Femur (tissue), 1 donor: ENCODE measurements at places on chromosomes 3 and 15.
A peak's percentile ranks its signal among the peaks of the same experiment; 100 is the strongest.

DNA sequence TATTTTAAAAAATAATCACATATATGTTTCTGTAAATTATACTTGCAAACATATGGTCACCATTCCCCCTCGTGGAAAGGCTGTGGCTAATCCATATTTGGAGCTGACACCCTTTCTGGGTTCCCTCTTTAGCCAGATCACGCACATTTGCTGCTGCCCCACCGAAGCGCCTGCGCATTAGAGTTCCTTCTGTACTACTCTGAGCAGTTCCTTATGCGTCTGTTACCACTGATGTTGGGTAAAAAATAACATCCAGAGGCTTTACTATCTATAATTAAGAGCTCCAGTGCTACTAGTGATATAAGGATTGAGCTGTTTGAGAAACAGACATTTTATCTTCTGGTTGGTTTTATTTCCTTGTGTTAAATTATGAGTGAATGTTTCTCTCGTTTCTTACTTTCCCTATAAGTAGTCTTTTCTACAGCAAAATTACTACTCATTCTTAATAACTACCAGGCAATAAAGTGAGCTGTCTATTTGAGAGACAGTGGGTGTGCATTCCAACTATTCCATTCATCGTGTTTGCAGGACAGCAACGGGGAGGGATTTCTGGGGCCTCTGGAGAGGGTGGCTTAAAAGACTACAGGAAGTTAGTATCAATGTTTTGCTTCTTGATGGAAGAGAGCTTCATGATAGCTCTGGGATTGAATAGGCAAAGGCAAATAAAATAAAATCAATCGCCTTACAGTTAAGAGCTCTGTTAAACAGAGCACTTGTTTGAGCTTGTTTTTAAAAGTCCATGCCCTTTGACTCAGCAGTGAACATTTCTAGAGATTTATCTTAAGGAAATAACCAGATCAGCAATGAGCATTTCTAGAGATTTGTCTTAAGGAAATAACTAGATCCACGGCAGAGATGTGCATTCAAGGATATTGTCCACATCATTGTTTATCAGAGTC is 245.2 kb downstream of the CD47 start:
- no peak for DNase-seq

GRCh38 chr3:164360738-164361406 is 717.4 kb downstream of the SI start:
- DNase-seq: no peak

DNA sequence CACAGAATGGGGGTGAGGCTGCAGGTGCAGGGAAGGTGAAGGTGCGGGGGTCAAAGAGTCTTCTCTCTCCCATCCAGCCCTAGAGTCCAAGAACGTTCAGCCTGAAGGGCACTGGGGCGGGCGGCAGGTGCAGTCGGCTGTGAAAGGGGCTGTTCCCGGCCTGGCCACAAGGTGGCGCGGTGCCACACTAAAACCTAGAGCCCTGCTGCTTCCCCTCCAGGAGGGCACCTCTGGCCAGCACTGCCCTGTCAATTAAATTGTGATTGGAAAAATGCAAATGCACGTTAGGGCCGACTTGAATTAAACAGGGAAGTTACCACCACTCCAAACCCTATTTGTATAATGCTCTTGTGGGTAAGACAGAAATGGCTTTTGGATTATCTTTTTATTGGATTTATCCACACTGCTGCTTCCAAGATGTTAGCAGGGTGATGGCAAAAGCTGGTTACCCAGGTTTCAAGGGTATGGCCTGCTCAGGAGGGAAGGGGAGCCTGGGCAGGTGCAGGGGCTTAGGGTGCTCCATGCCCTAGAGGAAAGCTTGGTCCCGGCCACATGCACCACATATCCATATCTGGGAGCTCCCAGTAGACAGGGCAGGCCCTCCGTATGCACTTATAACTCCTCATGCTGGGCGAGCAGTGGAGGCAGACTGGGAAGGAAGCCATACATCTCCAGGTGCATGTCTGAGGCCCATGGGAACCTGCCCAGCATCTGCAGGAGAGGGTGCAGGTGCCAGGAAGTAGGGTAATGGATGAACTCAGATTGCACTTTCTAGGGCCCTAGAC is 119.8 kb downstream of the ADCY5 start:
- peak; percentile 81 for DNase-seq

DNA sequence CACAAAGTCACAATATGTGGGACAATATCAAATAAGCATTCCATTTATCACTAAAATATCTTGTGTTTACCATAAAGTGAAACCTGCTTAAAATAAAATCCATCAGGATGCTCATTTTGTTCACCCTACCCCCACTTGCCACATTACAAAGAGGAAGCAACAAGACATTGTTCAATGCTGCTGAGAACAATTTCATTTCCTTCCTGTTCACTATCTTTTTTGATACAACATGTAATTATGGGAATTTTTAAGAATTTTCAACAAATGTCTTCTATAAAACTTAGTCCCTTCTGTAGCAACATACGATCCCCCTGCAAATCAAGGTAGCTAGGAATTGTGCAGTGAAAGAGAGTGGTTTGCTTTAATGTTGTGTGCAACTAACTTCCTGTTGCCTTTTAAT is 34.9 kb upstream of the GPR160 start:
- no peak for DNase-seq

- DNase-seq: no peak
Observed at GRCh38 chr3:102224171-102224570, 210.6 kb upstream of the ZPLD1 start.

DNA sequence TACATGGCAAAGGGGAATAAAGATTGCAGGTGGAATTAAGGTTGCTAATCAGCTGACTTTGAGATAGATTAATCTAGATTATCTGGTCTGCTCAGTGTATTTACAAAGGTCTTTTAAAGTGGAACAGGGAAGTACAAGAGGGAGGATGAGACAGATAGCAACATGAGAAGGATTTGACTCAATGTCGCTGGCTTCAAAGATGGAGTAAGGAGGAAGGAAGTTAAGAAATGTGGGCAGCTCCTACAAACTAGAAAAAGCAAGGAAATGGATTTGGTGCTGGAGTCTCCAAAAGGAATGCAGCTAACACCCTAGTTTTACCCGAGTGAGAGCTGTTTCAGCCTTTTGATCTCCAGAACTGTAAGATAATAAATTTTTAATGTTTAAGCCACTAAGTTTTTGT is 180.7 kb upstream of the TTC14 start:
- DNase-seq: no peak

DNA sequence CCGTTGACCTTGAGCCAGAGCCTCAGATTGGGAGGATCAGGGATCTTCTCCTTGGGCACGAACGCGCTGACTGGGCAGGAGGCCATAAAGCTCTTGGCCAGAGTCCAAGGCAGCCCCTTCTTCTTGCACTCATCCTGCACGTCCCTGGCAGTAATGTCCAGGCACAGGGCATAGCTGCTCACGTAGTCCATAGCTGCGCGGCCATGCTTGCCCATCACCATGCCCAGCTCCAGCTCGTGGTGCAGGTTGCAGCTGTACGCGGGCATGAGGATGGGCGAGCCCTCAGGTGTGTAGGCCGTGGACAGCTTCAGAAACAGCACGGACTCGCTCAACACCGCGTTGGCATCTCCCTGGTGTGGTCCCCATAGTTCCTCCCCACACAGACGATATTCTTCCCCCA is 17.9 kb upstream of the RPLP1 start:
- DNase-seq: no peak

GRCh38 chr3:47455806-47456452 is 19.8 kb downstream of the SCAP start:
- no peak for DNase-seq

DNA sequence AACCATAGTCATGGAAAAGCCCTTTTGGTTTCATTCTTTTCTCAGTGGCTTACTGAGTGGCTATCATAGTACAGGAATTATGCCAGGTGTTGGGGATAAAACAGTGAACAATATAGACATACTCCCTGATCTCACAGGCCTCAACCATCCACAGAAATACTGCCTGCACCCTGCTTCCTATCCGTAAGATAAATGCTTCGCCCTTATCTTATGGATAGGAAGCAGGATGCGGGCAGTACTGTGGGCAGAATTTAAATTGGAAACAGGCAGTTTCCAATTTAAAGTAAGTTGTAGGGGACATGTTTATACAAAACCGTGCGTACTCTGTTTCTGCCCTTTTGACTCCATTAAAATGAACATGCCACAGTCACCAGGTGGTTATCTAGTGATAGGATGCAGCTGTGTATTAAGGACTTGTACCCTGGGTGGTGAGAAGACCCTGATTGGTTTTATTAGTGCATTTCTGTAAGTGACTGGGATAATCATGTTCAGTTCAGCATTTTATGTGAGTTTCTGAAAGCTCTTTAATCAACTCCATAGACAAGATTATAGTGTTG is 141.8 kb upstream of the BHLHE40 start:
- DNase-seq: no peak

DNA sequence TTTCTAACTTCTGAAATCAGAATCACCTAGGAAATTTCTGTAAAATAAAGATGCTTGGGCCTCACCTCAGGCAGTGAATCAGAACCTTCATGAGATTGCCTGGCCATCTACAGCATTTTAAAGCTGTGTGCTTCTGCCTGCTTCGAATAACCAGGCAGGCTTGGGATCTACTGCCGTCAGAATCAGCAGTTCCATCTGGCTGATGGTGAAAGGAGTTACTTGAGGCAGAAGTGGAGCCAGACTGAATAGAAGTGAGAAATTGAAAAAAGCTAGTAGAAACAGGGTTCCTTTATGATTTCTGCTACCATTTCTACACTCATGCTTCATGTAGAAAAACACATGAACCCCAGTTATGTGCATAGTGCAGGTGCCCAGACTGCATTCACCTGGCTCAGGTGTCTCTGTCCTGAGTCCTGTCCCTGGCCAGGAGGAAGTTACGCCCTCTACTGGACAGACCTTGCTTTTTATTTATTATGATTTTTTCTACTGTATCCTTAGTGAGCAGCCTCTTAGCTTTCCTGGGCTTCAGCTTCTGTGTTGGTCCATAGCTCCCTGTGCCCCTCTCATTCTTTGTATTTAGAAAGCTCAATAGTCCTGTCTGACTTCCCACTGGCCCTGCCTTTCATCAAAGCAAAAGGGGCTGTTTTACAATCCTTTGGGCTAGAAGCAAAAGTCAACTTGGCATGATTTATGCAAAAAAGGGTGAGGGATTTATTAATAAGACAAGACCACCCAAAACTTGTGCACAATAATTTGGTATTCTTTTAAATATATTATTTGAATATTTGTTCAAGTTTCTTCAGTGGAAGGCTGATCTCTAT is 200.8 kb upstream of the GOLGA6L4 start:
- DNase-seq: no peak

- no peak for DNase-seq
Observed at GRCh38 chr15:37682304-37682703, 252.1 kb upstream of the TMCO5A start.

DNA sequence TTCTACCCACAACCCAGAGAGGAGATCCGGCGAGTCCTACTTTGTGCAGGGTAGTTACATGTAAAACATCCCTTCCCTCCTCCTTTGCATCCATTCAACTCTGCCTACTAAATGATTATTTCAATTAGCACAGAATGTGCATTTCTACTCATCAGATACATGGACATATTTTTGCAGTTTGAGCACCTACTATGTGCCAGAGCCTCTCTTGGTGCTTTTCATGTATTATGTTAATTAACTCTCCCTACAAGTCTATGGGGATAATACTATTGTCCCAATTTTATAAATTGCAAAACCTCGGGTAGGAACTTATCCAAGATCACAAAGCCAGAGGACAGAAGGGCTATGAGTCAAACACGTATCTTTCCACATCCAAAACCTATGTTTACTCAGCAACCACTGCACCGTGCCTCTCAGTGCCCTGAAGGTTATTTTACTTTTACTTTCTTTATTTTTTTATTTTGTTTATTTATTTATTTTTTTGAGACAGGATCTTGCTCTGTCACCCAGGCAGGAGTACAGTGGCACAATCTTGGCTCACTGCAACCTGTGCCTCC is 432.8 kb downstream of the MAGI1 start:
- DNase-seq: no peak

- no peak for DNase-seq
Observed at GRCh38 chr3:98545940-98546339, 14.2 kb downstream of the GPR15 start.

- DNase-seq: no peak
Observed at GRCh38 chr3:64398006-64398405, 172.7 kb upstream of the PRICKLE2 start.

GRCh38 chr3:12222775-12223485 is 64.2 kb upstream of the TIMP4 start:
- DNase-seq: no peak

GRCh38 chr3:55013145-55013925 is 85.5 kb upstream of the LRTM1 start:
- peak; percentile 42 for DNase-seq

GRCh38 chr3:69941439-69942176 is 57.9 kb upstream of the SAMMSON start:
- DNase-seq: no peak

DNA sequence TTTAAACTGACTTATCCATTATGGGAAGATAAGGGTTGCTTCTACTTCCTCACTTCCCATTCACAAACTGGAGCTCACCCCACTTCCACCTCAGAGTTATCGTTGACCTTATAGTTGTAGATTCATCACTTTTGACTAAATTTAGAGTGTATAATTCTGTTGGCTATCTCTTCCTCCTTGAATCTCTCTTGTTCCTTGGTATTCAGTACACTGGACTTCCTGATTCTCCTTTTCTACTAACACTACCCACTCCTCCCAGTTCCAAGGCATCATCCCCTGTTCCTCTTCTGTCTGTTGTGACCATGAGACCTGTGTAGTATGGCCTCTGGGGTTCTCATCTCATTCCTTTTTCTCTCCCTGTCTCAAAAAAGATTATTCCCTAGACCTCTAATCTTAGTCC is 5.9 kb upstream of the GPR87 start:
- no peak for DNase-seq

- DNase-seq: no peak
Observed at GRCh38 chr3:45705839-45706808, 16.9 kb downstream of the SACM1L start.

- no peak for DNase-seq
Observed at GRCh38 chr15:65731926-65732325, 60.2 kb downstream of the DENND4A start.

GRCh38 chr3:51963951-51964451 is 3.3 kb downstream of the PCBP4 start:
- peak; percentile 81 for DNase-seq

GRCh38 chr3:107365051-107365450 is 12.2 kb upstream of the CCDC54 start:
- DNase-seq: no peak

DNA sequence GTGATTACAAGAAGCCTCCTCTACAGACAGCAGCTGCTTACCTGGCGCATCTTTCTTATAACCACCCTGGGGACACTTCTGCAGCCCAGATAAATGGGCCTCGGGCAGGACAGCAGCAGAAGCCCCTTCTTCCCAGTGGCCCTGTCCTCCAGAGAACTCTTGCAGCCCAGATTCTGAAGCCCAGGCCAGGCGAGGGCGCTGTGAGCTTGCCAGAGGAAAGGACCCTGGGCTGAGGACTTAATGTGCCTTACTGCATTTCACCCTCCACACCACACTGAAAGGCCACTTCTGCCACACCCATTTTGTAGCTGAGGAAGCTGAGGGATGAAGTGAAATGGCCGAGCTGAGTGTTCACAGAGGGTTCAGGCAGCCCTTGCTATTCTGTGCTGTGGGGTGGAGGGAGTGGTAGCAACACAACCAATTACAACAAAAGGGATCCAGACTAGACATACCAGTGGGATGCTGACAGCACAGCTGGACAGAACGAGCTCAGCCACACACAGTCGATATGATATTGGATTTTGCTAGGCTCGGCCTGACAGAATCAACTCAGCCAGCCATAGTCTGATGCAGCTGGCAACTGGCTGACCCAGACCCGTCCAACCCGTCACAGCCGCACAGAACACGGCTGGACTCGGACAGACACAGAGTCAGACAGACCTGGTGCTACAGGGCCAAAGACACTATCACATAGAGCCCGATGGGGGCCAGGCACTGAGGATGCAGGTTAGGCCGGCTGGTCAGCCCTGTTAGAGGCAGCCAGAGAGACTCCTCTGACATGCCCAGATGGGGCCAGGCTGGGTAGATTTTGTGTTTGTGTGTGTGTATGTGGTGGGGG is 7.3 kb downstream of the ACOX2 start:
- DNase-seq: no peak
